A549 treated with ZK216348 at 1 μM for 4 hours (cell line): ENCODE measurements at places on chromosomes 16 and 17. TPM values are rescaled to one million over a fixed set of nuclear protein-coding genes. Genes with fewer than 3 reads are reported as not detected.

Gene KRT25
- not detected in 5 replicates for total RNA-seq

Gene TBX2
- total RNA-seq = 3.5 to 7.0 TPM (median 6.9 TPM) in 5 replicates

Gene SPATA22
- total RNA-seq = not detected in 5 replicates

Gene KRT26
- not detected in 5 replicates for total RNA-seq

Gene KCTD11
- 10.1 to 14.9 TPM (median 13.1 TPM) in 5 replicates for total RNA-seq

Gene TSPOAP1
- total RNA-seq = not detected in 5 replicates

Gene KRTAP1-1
- total RNA-seq = not detected in 5 replicates

Gene DDX42
- 86.2 to 127 TPM (median 101 TPM) in 5 replicates for total RNA-seq

Gene PALB2
- 9.6 to 13.3 TPM (median 10.5 TPM) in 5 replicates for total RNA-seq
